ENCODE measurements at places on chromosomes 2 and 18. TPM values are rescaled to one million over a fixed set of nuclear protein-coding genes. Genes with fewer than 3 reads are reported as not detected.

The AP1S3 gene
- total RNA-seq, result 26.6 TPM

The NEU2 gene
- total RNA-seq, result not detected

The CABLES1 gene
- total RNA-seq, result 7.0 TPM

The ANKRD30BL gene
- total RNA-seq, result 33.8 TPM

The PSMG2 gene
- 46.3 TPM for total RNA-seq

The ANKMY1 gene
- 13.2 TPM for total RNA-seq
